EL (cell line): ENCODE measurements at places on chromosomes 3 and 15.

GRCh38 chr3:183099838-183100204 lies 525 bp upstream of the MCCC1 start:
- no peak for DNase-seq

GRCh38 chr3:187165144-187165543 lies 25.8 kb upstream of the RPL39L start:
- peak; percentile 60 for DNase-seq

- no peak for DNase-seq
These were observed 33.9 kb downstream of the TRPM7 start for GRCh38 chr15:50652671-50653070.

GRCh38 chr3:9785602-9786001 lies 6.7 kb downstream of the TADA3 start:
- no peak for DNase-seq

DNA sequence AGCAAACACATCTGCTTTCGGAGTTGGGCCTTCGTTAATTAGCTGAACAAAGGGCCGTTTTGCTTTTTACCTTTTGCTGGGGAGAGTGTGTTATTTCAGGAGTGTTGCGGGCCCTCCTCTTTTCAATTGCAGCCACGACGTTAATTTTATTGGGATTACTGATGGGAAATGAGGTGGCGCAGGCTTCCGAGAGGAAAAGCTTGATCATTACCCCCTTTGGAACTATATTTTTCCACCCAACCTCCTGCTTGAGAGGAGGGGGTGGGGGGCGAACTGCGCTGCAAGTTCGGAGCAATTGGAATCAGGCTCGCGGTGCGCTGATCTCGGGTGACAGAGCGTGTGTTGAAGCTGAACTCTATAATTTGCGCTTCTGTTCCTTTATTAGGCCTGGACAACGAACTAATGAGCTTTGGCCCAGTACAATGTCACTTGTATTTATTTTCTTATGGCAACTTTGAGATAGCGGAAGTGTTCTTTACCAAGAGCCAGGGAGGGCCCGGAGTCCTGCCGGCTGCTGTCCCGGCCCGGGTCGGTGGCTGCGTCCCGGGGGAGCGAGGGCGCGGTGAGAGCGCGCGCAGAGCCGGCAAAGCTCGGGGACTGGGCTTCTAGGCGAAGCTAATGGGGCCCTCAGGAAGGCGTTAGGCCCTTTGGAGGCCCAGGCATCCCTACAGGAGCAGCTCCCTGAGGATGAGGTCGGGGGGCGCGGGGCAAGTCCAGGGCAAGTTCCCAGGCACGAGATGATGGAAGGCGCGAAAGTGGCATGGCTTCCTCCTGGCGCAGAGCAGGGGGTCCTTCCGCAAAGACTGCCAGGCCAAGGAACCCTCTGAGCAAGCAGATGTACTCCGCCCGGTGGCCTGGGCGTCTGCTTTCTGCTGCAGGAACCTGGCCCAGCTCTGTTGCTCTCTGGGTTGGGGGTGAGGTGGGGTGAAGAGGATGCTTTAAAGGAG lies 12.9 kb downstream of the NR2F2 start:
- no peak for DNase-seq

GRCh38 chr15:56353119-56353518 lies 12.1 kb upstream of the TEX9 start:
- DNase-seq = peak; percentile 15

- DNase-seq = no peak
These were observed 2.0 kb upstream of the MECOM start for GRCh38 chr3:169665264-169666075.

DNA sequence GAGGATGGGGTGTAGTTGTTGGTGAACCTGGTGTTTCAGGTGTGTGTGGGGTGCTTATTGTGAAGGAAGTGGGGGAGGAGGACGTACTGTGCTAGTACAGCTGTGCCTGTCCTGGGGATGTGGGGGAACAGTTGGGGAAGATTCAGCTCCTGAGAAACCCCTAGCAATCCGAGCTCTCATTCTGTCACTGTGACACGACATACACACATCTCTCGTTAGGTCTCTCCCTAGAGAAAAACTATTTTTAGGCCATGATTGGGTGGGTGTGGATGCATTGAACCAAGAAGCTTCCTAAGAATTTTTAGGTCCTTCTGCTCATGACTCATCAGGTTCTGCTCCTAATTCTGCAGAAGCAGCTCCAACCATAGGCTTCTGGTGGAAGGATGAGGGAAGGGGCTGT lies 54.3 kb downstream of the SLC30A4 start:
- DNase-seq = no peak

DNA sequence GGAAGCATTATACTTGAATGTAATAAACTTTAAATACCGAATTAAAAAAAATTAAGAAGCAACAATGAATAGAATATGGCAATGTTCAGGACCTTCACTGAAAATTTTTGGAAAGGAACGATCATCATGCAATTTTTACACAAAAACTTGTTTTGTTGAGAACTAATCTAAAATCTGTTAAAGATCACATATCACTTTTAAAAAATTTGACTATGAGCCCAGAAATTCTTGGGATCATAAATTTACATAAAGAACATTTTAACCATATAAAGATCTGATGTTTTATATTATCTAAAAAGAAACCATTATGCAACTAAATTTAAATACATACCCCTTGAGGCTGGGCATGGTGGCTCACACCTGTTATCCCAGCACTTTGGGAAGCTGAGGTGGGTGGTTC lies 76.2 kb upstream of the MELTF start:
- no peak for DNase-seq

DNA sequence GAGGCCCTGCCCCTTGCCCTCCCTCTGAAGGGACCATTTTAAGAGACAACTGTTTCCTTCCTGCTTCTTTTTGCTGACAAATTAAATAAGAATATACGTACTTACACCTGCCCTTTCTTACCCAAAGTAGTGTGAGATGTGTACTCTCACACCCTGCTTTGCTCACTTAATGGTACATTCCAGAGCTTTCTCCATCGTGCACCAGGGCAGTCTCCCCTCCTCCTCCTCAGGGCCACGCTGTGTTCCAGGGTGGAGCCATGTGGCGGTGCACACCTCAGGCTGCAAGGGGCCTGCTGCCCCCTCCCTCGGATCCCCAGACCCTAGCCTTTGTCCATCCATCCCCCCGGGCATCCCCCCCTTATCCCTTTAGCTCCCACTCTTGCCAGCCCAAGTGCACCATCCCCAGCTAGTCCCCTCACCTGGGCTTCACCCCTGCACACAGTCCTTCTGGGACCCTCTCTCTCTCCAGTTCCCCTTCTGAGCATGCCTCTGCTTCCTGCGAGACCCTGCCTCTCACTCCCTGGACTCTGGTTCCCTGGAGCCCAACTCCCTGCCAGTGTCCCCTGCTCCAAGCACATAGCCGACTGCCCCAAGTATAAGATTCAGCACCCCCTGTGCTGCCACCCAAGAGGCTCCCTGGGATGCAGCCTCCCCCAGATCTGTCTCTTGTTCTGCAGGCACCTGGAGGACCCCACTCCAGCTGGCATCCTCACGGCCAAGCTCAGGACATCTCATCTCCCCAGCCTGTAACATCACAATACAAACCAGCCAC lies 89.5 kb upstream of the IQSEC1 start:
- DNase-seq = no peak

- DNase-seq = peak; percentile 17
These were observed 22.0 kb downstream of the RAB27A start for GRCh38 chr15:55267401-55268175.

DNA sequence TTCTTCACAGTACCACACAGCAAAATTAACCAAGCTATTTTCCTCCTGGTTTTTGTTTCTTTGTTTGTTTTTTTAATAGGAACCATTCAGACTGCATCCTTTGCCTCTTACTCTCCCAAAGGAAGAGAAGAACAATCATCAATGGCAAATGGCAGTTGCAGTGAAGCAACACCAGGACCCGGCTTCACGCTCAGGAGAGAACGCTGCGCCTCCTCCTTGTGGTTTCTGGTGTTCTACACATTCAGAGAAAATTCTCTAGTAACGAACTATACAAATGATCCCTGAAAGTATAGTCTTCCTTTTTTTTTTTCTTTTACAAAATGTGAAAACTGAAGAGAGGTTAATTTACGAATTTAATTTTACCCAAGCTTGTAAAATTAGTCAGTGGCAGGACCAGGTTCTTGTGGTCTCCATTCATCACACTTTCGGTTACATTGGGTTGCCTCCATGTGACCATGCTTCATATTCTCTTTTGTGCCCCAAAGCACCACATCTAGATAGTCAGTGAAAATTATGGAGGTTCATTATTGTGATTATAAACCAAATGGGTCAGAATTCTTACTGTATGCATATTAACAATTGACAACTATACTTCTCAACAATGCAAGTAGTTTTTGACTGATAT lies 10.6 kb upstream of the MINDY2 start:
- no peak for DNase-seq

GRCh38 chr3:172364374-172365027 lies 83.8 kb downstream of the GHSR start:
- no peak for DNase-seq

- no peak for DNase-seq
These were observed 128.3 kb upstream of the ARHGEF3 start for GRCh38 chr3:56929809-56930615.

DNA sequence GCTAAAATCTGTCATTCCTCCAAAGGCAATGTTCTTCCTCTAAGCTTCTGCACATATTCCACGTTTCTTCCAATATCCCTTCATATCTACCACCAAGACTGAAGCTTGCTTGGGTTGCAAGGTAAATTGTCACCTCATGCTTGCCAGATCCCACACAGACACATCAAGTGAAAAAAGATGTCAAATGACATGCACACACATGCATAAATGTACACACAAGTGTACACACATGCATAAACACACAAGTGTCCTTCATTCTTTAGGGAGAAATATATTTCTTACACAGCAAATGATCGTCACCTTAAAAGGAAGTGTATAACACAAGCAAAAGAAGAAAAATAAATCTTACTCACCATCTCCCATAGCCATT lies 59.4 kb downstream of the CLASP2 start:
- no peak for DNase-seq

DNA sequence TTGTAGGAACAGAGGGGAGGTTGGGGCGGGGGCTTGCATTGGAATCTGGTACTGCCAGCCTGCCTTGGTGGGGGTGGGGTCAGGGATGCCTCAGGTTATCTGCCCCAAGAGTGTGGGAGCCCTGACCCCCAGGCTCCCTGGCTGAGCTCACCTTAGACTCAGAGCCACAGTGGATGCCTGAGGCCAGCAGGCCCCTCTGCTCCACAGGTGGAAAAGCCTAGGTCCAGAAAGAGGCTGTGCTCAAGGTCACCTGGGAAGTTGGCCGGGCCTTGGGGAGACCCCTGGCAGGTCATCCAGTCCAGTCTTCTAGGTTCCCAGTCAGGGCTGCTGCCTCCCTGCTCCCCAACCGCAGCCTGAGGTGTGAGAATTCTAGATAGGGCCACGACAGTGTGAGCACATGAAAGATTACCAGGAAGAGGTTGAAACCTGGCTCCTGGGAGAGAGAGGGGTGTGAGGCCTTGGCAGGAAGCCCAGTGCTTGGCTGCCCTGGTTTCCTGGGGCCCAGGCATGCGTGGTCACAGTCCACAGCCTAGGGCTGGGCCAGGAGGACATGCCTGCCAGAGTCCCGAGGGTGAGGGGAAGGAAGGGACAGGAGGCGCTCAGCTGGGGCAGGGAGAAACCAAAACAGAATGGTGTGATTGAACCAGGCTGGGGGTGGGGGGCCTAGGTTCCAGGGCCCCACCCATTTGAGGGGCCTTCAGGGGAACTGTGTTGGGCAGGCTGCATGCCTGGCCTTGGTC lies 4.9 kb downstream of the HDAC11 start:
- DNase-seq = peak; percentile 66

- no peak for DNase-seq
These were observed 17.4 kb downstream of the LRIG1 start for GRCh38 chr3:66483409-66483906.

DNA sequence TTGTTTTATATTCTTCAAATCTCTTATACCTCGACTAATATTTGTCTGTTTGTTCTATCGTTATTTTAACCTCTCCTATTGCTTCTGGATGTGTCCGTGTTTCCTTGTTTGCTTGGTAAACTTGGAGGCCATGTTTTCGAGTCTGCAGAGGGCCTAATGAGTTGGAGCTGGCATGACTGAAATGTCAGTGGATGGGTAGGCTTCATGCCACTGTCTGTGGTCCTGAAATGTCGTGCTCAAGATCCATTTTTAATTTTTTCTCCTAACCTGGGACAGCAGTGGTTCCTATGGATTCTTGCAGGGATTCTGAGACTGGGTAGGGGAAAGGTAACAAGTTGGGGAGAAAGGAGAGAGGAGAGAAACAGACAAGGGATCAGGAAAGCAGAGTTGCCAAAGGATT lies 18.8 kb upstream of the GASK1A start:
- DNase-seq = no peak

- peak; percentile 86 for DNase-seq
These were observed 6.0 kb downstream of the WNT5A start for GRCh38 chr3:55480911-55481743.

DNA sequence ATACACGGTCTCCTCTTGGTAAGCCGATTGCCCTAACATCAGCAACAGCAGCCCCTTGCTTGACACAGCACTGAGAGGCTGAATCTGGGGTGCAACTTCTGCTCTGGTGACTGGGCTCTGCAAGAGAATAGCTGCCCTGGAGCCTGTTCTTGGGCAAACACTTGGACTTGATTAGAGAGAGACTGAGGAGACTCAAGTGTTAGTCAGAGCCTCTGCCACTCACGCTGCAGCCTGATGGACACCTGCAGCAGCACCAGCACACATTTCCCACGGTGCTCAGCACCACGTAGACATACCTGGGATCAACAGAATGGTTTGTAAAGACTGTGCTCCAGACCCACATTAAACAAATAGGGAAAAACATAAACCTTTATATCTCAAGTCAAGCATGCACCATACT lies 35.8 kb upstream of the UMPS start:
- no peak for DNase-seq

DNA sequence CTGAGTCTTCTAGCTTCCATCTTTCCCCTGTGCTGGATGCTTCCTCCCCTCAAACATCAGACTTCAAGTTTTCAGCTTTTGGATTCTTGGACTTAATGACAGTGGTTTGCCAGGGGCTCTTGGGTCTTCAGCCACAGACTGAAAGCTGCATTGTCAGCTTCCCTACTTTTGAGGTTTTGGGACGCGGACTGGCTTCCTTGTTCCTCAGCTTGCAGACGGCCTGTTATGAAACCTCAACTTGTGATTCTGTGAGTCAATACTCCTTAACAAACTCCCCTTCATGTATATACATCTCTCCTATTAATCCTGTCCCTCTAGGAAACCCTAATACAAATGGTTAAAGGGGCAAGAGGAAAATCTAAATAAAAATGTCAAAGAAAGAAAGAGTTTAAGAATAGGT lies 100.1 kb downstream of the ABI3BP start:
- no peak for DNase-seq
